Naive B cell (primary cell): ENCODE measurements at places on chromosomes 2 and 18.

- no peak for DNase-seq
Measured at GRCh38 chr18:3819961-3820360, 370.0 kb downstream of the TGIF1 start.

GRCh38 chr18:72412927-72413326 is 131.2 kb downstream of the CBLN2 start:
- DNase-seq, result no peak

GRCh38 chr2:223887127-223887526 is 49.7 kb upstream of the AP1S3 start:
- DNase-seq, result no peak

- no peak for DNase-seq
Measured at GRCh38 chr2:191556463-191556862, 121.5 kb upstream of the NABP1 start.

DNA sequence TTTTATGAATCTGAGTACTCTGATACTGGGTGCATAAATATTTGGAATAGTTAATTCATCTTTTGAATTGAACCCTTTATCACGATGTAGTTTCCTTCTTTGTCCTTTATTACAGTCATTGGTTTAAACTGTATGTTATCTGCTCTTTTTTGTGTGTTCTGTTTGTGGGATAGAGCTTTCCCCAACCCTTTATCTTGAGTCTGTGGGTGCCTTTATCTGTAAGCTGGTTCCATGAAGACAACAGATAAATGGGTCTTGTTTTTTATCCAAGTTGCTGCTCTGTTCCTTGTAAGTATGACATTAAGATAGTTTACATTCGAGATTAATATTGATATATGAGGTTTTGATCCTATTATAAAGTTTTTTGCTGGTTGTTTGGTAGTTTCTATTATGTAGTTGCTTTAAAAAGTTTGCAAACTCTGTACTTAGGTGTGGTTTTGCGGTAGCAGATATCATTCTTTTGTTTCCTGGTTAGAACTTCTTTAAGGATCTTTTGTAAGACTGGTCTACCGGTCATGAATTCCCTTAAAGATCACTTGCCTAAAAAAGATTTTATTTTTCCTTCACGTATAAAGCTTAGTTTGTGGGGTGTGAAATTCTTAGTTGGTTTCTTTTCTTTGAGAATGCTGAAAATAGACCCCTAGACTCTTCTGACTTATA is 1451.3 kb upstream of the SLC39A10 start:
- DNase-seq, result no peak

DNA sequence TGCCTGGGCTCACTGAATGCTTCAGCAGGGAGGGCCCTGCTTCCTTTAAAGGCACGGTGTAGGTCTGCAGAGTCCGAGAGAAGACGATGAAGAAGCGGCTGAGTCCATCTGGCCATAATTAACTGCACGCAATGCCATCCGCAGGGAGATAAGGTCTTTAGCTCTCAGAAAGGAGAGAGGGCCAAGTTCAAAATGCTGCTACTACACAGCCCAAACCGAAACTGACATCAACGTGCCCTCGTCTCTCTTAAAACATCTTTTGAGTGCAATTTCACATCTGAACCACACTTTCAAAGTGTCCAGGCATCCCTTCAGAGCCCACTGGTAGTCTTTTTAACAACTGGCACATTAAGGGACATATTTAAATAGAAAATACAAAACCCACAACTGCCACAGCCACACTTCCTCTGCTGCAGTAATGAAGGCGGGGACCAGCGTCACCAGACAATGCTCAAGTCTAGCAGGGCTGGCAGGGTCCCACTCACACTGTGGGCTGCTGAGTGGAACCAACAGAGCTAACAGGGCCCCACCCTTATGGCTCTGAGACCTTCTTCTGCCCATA is 35.8 kb downstream of the ST3GAL5 start:
- peak; percentile 75 for DNase-seq
